Endothelial cell of umbilical vein (primary cell): ENCODE measurements at places on chromosomes 1 and 21.

DNA sequence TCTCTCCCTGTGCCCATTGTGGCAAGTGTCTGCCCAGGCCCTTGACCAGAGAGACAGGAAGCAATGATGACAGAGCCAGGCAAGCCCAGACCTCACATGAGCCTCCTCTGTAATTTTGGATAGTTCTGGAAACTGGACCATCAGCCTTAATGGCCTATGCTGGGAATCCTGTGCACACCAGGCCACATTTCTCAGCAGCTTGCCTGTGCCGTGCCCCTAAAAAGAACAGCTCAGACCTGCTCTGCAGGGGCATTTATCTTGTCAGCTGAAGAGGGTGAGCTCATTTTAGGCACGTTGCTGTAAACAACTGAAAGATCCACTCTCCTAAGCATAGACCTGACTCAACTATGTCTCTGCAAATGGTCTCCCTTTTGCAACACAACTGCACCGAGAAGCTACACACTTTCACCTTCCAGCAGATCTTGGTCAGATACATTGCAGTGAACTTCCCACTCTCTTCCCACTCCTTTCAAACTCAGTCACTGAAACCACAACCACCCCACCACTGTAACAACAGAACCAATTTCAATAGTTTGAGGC is 53.5 kb upstream of the BACH1 start:
- no peak for DNase-seq

GRCh38 chr1:101588677-101589076 is 351.9 kb downstream of the S1PR1 start:
- no peak for DNase-seq

DNA sequence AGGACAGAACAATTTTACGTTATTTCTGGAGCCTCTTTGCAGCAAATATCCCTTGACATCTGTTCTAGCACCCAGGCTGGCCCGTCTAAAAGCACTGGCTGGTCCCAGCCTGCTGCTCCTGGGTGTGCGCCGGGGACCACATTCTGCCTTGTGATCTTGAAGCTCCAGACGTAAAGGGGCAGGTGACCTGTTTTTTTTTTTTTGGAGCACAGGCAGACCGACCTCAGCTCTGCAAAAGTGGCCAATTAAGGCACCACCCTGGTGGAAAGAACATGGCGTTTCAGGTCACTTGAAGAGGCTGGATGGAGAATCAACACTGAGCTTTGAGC is 13.8 kb upstream of the CAMTA1 start:
- no peak for DNase-seq

DNA sequence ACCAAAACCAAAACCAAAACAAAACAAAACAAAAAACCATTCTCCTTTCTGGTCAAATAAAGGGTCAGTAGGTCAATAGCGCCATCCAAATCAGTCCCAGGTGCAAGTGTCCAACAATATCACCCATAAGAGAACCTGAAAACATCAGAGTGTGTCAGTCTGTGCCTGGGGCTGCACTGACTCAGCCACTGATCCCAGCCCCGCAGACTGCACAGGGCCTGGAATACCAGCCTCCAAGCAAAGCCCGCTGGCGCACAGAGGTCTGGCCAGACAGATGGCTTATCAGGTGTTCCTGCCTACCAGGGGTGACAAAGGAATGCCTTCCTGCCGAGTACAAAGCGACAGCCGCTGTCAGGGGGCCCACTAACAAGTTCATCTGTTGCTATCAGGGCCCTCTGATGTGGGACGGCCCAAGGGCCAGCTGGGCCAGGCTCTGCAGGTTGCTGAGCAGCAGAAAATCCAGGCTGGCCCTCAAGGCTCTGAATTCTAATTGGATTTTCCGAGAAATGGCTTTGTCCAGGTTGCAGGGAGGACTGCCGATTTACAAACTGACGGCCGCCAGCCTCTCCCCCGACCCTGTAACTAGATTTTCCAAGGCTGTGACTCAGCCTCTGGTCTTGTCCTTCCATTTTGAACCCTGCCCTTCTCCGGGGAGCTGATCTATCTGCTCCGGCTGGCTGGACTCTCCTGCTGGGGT is 13.7 kb upstream of the TMEM51 start:
- DNase-seq, result no peak

DNA sequence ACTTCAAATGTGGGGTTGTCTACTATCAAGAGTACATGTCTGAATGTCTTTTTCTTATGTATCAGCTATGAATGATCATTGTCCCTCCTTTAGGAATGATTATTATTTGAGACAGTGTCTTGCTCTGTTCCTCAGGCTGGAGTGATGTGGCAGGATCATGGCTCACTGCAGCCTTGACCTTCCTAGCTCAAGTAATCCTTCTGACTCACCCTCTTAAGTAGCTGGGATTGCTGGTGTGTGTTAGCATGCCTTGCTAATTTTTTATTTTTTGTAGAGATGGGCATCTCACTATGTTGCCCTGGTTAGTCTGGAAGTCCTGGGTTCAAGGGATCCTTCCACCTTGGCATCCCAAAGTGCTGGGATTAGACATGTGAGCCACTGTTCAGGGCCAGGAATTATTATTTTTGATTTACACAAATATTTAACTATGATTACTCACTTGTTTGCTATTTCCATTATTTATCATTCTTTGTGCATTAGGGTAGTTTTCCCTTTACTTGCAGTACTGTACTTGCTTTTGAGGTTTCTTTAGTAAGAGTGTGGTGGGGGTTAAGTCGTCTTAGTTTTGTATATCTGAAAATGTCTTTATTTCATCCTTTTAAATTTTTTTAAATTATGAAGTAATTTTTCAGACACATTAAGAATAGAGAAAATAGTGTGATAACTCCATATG is 12.8 kb downstream of the S100A7 start:
- DNase-seq, result no peak

DNA sequence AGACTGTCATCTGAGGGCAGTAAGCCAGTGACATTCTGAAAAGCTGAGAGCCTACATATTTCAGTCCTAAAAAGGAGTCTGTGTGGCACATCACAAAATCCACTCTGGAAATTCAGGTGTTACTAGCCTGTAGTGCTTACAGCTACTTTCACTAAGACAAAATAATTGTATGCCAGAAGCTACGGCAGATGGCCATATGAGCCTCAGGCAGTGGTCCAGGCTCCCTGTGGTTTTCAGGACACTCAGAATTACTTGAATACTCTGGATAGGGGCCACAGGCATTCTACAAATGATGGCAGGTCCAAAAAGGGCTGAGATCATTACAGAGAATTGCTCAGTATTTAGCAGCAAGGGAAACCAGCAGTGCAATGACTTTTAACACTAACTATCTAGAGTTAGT is 527.1 kb downstream of the MRPL39 start:
- no peak for DNase-seq

DNA sequence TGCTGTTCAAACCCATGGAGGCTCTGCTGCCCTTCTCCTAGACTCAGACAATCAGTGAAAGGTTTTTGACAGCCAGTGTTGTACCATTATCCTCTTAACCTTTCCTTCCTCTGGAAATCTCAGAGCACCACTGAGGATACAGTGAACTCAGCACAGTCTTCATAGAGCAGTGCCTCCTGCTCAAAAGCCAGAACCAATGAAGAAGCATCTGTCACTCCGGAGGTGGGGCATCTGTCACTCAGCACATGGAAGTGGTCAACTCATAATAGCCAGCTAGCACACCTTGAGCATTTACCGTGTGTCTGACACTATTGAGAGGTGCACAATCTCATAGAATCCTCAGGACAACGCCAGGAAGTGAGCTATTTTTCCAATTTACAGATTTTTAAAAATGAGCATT is 62.4 kb downstream of the NMNAT2 start:
- DNase-seq, result no peak

DNA sequence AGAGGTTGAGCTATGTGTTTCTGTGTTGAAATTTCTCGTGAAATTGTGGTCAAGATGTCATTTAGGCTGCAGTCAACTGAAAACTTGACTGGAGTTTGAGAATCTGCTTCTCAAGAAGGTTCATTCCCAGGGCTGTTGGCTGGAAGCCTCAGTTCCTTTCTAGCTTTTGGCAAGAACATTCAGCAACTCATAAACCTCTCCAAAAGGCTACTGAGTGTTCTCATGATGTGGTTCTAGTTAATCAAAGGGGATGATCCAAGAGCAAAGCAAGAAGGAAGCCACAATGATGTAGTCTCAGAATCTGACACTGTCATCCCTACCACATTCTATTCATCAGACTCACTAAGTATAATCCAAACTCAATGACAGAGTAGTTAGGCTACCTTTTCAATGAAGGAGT is 66.6 kb downstream of the SPATA6 start:
- DNase-seq, result no peak

- no peak for DNase-seq
These were observed 109.0 kb upstream of the ESRRG start for GRCh38 chr1:216832192-216832591.

- no peak for DNase-seq
These were observed 41.8 kb upstream of the USP25 start for GRCh38 chr21:15688016-15688415.

DNA sequence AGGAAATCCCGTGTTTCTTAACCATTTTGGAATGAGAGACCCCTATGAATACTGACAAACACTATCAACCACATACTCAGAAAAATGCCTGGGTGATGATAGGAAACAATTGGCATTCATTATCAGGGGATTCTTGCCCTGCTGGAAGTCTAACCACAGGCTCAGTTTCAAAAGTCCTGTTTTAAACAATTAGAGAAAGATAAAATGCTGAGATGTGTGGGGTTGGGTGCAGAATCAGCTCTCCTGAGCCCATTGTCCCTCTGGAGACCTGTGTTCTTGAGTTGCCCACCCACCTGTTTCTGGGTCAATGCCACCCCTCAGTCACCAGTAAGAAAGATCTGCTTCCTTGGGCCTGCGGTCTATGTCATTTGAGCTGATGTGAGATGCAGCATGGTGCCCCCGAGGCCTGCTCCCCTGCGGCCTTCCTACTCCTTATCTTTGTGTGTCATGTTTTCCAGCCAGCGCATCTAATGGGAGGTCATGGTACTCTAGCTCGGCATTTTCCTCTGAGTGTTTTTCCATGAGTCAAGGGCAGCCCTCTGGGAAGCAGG is 130.3 kb upstream of the PLXNA2 start:
- DNase-seq, result no peak

GRCh38 chr21:42056996-42057689 is 14.0 kb upstream of the UMODL1 start:
- peak; percentile 61 for DNase-seq

GRCh38 chr1:67601539-67601938 is 83.5 kb upstream of the GADD45A start:
- no peak for DNase-seq

DNA sequence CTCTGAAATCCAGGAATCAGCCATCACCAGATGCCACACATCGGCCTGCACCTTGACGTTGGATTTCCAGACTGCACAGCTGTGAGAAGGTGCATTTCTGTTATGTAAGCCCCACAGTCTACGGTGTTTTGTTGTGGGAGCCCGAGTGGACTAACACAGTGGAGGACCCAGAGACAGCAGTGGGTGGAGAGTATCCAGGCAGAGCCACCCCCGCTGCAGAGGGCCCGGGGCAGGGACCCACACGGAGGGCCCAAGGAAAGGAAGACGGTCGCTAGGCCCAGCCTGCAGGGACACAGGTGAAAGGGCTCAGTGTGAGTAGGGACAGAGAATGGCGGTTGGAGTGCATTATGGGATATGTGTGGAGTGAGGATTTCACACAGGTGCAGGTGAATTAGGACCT is 288.3 kb upstream of the AJAP1 start:
- no peak for DNase-seq

DNA sequence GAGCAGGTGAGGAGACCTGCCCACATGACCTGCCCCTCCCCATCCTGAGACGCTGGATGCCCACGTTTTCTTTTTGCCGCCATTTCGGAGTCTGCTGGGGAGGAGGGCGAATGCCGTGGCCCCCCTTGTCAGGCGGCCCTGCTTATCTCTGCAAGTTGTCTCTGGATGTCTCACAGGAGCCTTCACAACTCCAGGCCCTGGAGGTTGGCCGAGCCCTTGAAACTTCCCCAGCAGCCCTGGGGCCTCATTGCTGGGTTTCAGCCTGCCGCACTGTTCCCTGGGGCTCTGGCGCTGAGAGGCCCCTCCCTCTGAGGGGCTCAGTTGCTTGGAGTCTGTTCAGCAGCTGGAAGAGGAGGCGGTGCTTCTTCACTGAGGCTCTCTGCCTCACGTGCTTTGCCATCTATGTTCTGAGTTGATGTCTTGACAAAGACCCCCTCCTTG is 29.8 kb upstream of the ZBTB21 start:
- no peak for DNase-seq

GRCh38 chr21:44337941-44338895 is 972 bp downstream of the CFAP410 start:
- DNase-seq, result peak; percentile 68

DNA sequence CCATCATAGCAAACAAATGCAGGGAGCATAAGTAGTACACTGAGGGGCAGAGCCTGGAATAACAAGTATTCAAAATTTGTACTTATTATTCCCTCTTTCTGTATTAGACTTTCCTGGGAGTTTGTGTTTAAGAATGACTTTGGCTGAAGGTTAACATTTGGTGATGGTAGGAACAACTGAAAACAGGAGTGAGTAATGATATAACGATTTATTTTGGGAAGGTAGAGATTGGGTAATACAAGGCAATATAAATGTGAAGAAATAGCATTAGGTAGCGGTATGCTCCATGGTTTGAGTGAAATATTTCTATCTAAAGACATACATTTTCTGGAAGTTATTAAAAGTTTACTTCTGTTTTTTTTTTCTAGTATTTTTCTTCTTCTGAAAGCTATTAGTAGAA is 18.5 kb upstream of the C1orf21 start:
- no peak for DNase-seq

GRCh38 chr1:113205980-113206766 is 133.2 kb downstream of the LRIG2 start:
- DNase-seq, result no peak

- no peak for DNase-seq
These were observed 14.3 kb upstream of the MED18 start for GRCh38 chr1:28314547-28314941.

GRCh38 chr1:204842892-204843291 is 27.8 kb upstream of the NFASC start:
- no peak for DNase-seq

DNA sequence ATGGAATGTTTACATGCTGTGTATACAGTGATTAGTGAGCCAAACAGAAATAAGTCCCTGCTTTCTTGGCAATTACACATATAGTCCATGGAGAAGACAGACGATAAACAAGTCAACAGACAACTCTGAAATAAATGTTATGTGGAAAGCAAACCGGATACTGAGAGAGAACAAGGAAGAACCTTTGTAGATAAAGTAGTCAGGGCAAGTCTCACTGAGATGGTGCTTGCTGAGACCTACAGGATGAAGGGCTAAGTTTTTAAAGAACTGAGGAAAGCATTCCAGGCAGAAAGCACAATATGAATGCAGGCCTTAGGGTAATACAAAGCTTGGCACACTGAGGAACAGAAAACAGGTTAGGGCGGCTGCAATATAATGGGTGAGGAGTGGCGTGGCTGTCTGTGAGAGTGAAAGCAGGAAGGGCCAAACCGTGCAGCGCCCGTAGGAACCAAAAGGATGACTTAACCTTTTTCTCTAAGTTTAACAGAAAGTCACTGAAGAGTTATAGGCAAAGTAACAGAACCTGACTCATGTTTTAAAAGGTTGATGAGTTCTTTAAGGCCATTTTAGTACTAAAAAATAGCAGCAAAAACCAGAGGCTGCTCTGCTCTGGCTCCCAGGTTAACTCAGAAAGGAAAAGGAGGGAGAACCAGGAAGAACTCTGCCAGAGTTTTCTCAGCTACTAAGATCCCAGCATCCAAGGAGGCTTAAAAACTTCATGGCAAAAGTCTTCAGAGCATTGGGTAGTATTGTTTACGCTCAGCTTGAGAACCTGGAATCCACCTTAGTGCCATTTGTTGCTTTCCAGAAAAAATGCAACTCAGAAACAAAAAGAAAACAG is 8.7 kb upstream of the TTF2 start:
- DNase-seq, result peak; percentile 32

GRCh38 chr1:153395136-153395685 is 4.3 kb upstream of the S100A8 start:
- no peak for DNase-seq
